ENCODE measurements at places on chromosomes 2 and 18.
A peak's percentile ranks its signal among the peaks of the same experiment; 100 is the strongest.

- DNase-seq, result no peak
These were observed 202.9 kb upstream of the SP5 start for GRCh38 chr2:170512266-170512665.

- no peak for DNase-seq
These were observed 31.4 kb downstream of the FAM228A start for GRCh38 chr2:24206242-24206641.

- DNase-seq, result no peak
These were observed 536.1 kb upstream of the RAB6C start for GRCh38 chr2:129443235-129443864.

DNA sequence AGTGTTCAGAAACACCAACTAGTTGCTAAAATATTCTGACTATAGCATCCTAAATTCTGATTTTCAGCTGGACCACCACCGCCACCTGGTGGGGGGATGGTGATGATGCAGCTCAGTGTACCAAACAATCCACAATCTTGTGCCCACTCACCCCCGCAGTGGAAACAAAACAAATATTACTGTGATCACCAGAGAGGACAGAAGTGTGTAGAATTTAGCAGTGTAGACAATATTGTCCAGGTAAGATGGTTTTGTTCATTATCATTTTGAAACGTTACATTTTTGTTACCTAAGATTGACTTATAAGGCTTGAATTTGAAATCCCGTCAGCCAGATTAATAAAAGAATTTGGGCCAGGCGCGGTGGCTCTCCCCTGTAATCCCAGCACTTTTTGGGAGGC lies 31.7 kb upstream of the UBXN4 start:
- peak; percentile 75 for DNase-seq

DNA sequence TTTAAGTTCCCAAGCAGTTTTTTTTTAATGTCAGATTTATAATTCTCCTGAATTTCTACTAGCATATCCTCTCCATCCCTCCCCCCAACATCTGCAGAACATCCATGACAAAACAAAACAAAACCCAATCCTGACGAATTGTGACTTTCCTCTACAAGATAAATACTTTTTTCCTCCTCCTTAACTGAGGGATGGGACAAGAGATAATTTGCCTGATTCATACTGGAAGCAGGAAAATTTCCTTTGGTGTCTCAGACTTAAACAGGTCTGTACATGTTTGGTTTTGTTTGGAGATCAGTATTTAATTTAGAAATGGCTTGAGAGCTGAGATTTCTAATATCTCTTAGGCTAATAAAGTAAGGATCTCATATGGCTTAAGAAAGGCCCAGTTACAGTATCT lies 2.2 kb downstream of the CAVIN2 start:
- DNase-seq, result no peak

DNA sequence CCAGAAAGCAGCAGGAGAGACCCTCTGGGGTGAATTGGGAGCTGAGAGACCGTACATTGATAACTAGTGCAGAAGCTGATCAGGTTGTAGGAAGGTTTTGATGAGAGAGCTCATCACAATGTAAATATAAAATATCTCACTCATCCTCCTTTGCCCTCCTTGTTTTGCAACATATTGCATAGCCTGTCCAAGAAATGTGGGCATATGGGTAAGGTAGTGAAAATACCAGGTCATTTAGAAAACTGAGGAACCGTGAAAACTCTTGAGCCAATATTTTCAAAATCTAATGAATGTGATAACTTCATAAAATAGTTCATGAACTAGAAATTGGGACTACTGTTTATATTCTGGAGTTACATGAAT lies 31.4 kb downstream of the C18orf54 start:
- no peak for DNase-seq

GRCh38 chr2:27843992-27844391 lies 46.2 kb downstream of the RBKS start:
- DNase-seq, result no peak

GRCh38 chr2:63589148-63589958 lies 590 bp downstream of the MDH1 start:
- DNase-seq, result no peak

DNA sequence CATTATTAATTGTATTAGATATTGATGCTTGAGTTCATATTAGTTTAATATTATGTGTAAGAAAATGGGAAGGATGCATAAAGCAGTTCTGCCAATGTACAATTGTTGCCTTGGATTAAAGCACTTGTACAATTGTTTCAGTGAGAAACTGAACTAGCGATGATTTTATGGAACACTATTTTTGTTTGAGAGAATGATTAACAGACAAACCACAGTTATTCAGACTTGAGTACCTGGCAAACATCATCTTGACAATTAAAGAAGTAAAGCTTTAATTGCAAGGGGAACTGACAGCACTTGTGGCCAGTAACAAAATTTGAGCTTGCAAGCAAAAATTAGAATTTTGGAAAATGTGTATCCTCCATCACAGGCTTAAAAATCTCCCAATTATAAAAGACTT lies 214.3 kb downstream of the RIT2 start:
- DNase-seq, result no peak

DNA sequence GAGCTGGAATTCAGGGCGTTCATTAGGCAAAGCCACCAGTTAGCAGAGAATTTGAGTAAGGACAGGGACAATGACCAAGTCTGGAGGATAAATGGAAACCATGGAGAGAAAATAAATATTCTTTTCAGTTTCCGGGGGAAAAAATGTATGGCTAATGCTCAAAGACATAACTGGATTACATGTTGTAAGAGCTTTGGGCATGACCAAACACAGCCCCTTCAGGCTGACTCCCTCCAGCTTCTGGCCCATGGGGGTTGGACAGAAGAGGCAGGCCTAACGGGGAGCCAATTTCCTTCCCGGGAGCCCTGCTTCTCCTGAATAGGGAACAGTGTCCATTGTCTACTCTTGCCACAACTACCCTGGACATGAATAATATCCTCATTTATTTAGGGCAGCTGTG lies 39.5 kb upstream of the FOXI3 start:
- no peak for DNase-seq

DNA sequence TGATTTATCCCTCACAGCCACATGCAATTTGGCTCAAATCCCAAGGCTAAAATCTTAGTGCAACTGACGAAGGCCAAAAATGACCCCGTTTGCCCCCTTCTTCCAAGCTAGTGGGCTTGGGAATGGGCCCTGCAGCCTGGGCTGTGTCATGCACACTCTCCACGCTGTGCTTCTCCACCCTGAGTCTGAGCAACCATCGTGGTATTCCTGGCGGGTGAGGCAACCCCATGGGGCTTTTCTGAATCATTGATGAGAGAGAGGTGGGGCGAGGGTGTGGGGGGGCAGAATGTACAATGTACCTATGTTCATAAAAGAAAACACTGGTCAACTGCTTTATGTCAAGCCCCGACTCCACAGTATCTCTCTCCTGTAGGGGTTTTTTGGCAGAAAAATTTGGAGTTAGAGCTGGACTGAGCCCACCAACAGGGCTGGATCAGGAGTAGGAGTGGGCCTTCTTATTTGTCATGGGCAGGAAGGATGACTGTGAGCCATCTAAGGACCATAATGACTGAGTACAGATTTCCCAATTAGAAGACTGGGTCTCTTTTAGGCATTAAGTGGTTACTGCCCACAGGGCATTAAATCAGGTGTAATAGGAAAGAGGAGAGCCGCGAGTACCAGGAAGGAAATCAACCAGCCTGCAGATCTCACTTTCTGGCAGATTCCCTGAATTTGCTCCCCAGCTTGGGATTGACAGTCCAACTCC lies 8.9 kb downstream of the SULT1C2 start:
- no peak for DNase-seq

DNA sequence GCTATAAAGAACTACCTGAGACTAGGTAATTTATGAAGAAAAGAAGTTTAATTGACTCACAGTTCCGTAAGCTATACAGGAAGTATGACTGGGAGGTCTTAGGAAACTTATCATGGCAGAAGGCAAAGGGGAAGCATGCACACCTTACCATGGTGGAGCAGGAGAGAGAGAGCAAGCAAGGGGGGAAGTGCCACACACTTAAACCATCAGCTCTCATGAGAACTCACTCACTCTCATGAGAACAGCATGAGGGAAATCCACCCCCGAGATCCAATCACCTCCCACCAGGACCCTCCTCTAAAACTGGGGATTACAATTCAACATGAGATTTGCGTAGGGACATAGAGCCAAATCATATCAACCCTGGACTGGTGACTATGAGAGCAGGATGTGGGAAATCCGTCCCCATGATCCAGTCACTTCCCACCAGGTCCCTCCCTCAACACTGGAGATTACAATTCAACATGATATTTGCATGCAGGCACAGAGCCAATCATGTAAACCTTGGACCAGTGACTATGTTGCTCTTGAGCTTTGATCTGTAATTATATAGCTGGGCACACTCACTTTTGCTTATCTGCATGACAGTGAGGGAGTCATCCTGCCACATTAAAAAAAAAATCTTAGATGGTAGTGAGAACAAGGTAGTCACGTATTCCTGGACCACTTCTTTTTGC lies 12.9 kb downstream of the ADAM23 start:
- DNase-seq, result no peak

DNA sequence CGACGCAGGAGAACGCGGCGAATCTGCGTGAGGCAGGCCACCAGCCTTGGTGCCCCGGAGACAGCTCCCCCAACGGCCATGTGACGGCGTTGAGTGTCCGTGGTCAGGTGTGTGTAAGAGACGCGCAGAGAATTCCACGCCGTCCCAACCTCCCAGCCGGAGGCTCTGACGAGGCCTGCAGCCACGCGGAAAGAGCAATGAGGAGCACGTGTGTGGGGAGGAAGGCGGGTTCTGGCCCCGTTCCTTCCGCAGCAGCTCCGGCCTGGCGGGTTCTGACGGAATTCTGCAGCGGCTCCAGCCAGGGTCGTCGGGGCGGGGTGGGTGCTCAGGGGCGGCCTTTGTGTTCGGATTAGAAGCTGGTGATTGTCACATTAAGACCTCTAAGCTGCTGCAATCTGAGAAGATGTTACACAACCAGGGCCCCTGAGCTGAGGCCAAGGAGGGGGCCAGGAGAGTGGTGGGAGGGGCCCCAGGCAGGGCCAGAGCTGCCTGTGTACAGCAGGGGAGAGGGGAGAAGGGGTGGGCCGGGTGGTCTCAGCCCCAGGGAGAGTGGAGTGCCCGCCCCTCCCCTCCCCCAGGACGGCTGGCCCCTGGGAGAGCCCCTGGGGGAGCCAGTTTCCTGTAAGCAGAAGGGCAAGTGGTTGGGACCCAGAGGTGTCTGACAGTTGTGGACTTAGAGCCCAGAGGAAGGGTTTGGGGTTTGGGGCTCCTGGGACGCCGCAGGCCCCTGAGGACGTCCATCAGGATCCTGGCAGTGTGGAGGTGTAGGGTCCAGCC lies 5.1 kb upstream of the GAL3ST2 start:
- DNase-seq, result no peak

GRCh38 chr2:60247471-60247870 lies 306.0 kb downstream of the BCL11A start:
- DNase-seq, result no peak

- no peak for DNase-seq
These were observed 56.6 kb downstream of the INPP4A start for GRCh38 chr2:98501223-98501622.

- DNase-seq, result peak; percentile 10
These were observed 89.9 kb upstream of the UBXN4 start for GRCh38 chr2:135651717-135652116.

DNA sequence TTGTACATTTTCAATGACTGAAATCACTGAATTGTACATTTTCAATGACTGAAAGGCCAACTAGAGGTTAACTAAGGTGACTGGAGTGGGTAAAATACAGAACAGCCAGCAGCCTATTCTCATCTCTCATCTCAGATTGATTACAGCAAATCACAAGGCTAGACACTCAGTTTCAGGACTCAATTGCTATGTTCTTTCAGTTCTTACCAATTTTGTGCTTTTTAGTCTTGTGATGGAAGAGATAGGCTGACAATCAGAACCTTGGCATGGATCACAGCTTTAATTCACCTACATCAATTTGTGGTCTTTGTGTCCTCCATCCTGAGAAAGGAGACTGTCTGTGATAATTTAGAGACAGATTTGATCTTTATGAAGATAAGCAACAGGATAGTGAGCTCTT lies 124.7 kb downstream of the GULP1 start:
- no peak for DNase-seq

DNA sequence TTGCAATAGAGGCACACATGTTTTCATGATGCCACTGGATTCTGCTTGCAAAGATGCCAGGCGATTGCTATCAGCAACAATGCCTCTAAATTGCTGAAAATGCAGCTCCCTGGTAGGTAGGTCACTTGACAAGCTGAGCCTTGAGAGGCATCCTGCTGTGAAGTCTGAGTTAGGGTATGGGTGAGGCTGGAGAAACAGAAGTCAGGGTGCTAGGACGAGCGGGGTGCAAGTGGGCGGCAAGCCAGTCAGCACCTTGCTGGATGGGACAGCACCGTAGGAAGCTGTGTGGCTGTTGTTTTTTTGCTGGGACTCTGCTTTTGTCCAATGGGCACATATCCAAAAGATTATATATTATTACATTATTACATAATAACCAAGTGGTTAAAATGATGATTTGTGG lies 10.5 kb upstream of the CLIP4 start:
- DNase-seq, result no peak

GRCh38 chr18:21714474-21714873 lies 9.9 kb upstream of the ABHD3 start:
- no peak for DNase-seq

GRCh38 chr2:176466918-176467452 lies 197.7 kb downstream of the MTX2 start:
- no peak for DNase-seq

DNA sequence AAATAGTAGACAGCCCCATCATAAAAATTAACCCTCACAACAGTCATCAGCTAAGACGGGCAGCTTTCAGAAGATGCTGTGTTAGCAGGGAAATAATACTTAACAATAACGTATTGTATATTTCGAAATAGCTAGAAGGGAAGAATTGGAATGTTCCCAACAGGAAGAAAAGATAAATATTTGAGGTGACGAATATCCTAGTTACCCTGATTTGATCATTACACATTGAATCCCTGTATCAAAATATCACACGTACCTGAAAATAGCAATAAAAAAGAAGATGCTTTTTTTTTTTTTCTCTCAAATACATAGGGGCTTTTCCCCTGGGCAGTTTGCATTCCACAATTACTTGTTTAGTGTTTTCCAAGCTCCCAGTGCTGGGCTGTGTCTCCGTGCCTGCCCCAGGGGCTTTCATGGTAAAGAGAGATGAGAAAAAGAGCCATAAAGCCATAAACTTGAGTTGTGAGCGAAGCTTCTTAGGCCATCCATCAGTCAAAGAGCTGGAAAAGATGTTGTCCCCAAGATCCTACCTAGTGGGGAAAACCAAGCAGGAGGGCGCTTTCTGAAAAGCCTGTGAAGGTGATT lies 183.0 kb upstream of the REV1 start:
- no peak for DNase-seq

DNA sequence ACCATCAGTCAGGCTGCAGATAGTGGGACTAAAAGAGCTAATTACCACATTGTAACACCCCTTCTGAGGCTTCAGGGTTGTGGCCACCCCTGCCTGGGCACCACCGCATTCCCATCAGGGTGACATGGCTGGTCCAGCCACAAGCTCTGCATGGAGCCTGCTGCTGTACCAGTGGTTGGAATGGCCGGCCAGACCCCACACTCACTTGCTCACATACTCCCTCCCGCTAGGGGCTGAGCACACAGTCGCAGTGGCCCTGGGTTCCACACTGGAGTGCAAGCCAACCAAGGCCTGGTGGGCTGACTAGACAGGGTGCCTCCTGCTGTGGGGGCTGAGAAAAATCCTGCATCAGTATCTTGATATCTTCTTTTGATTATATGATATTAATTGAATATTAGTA lies 182.8 kb upstream of the STK17B start:
- no peak for DNase-seq

All from stimulated activated naive CD8-positive, alpha-beta T cell treated with anti-CD3 and anti-CD28 coated beads, Interleukin-15, Interleukin-2, amounts not matched to agents 100 U/mL and 50 U/mL, for 24 hours (primary cell).